ENCODE measurements at places on chromosomes 13 and 19.

DNA sequence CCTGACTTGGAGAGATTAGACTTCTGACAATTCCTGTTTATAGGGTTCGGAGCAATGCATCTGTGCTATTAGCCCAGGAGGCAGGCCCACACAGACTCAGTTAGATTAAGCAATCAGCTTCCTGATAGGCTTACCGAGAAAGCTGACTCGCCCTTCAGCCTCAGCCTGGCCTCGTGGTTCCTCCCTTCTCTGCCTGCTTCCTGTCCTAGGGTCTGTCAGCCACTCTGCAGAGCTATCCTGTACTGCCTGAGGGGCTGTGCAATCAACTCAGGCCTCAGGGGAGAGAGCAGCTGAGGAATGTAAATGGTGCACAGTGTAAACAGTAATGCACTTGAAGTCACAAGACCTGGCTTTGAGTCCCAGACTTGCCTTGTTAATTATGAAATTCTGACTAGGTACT, 30.7 kb downstream of the HTR2A start:
- DNase-seq, result no peak

- no peak for DNase-seq
These were observed 530.6 kb downstream of the FGF9 start for GRCh38 chr13:22201375-22201925.

DNA sequence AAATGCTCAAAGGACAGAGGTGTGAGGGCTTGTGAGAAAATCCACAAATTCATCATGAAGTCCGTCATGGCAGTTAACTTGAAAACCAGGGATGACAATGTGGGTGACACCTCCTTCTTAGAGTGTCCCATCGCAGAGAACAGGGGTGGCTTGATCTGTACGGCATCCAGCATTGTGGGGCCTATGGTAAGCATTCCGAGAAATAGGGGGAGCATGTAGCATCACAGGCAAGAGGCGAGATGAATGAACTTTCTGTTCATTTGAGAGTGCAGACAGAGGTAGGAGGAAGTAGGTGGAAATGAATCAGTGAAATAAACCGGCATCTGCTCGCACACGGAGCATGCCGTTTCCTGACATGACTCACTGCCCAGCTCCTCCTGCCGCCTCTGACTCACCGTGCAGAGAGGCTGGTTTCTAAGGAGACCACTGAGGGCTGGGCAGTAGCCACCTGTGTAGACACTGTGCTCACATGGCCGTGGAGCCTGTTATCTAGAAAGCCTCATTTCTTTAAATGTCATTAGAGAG, 339.0 kb downstream of the RFC3 start:
- DNase-seq, result peak; percentile 66

GRCh38 chr19:10554760-10555609, 10.8 kb downstream of the KRI1 start:
- DNase-seq, result no peak

- no peak for DNase-seq
These were observed 4.9 kb upstream of the PALM start for GRCh38 chr19:703651-704446.

DNA sequence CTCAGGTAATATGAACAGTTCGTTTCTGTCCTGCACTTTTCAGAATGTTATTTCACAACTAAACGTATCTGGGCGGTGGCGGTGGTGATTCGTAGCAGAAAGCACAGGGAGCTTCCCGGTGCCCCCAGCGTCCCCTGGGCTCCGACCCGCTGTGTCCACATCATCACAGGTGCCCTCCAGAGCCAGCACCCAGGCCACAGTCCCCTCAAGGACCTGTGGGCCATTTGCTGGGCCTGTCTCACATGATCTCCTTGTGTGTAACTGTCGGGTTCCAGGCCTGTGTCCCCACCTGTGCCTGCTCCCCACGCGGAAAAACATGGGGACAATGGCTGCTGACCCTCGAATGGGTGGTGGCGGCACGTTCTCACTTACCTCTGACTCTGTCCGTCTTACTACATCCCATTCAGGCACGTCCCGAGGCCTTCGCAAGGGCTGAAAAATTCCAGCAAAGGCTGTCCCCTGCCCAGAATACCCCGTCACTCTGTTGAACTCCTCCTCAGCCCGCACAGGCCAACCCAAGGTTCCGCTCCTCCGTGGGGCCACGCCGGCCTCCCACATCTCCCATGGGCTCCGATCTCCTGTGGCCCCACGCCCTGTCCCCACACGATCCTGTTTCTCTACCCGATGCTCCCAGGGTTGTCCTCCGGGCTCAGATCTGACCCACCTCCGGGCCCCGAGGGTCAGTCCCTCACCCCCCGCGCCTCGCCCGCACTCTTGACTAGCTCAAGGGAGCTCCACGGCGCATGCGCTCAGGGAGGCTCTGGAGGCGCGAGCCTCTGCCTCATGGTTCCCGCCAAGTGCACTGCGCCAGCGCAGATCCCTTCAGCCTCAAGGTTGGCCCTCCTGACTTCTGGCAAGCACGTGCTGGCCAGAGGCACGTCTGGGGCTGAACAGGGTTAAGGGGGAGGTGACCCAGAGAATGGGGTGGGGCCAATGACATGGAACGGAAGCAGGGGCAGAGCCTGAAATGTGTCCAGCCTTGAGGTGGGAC, 21.2 kb downstream of the DEDD2 start:
- DNase-seq, result no peak
